Activated gamma-delta T cell treated with Interleukin-2 at 50 U/mL for 16 hours (primary cell): ENCODE measurements at places on chromosomes 7 and 10.

DNA sequence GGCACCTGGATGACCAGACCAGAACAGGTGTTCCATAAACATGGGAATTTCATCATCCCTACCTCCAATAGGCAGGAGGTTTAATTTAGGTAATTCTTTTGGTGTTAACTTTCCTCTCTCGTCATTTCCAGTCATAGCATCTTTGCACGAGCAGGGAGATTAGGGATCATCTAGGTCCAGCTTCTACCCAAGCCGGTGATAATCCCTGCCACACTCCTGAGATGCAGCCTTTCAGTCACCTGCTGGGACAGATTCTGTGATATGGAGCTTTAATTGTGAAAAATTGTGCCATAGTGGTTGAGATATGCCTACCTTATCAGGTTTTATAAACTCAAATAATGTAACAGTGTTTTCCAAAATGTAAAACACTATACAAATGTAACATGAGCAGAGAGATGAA is 191.8 kb upstream of the AOAH start:
- DNase-seq = no peak

GRCh38 chr7:27251652-27252590 is 9.3 kb downstream of the EVX1 start:
- no peak for DNase-seq

- DNase-seq = no peak
These were observed 104.8 kb downstream of the ITIH5 start for GRCh38 chr10:7561985-7562384.

DNA sequence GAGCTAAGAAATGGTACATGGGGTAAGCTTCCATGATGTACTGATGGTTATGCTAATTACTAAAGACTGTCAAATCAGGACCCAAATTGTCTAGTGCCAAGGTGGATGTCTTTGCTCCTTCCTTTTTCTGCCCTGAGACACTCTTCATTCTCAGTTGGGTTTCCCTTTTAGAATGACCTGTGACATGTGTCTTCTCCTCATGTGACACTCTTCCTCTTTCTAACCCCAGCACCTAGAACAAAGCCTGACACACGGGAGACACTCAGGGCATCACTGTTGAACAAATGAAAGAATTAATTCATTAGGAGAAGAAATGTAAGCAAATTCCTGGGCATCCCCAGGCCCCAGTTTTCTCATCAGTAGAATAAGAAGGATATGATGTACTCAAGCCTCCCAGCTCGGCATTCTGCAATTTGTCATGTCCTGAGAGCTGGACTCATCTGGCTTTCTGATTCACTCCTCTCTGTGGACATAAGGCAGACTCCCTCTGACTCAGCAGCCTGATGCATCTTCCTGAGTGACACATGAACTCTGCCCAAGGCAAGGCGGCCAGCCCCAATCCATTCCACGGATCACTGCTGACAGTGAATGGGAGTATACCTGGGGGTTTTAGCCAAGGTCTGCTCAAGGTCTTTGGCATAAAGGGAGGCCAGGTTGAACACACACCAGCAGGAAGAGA is 473.8 kb downstream of the KCNMA1 start:
- no peak for DNase-seq

- no peak for DNase-seq
These were observed 1.3 kb upstream of the CALCR start for GRCh38 chr7:93575555-93576399.

GRCh38 chr10:126944191-126944590 is 39.0 kb downstream of the DOCK1 start:
- no peak for DNase-seq

- no peak for DNase-seq
These were observed 208.8 kb downstream of the KCNMA1 start for GRCh38 chr10:77428691-77429395.

GRCh38 chr7:1530946-1531262 is 402 bp downstream of the MAFK start:
- no peak for DNase-seq

- no peak for DNase-seq
These were observed 43.4 kb downstream of the GLRX3 start for GRCh38 chr10:130179640-130180039.

GRCh38 chr10:77406764-77407430 is 230.7 kb downstream of the KCNMA1 start:
- DNase-seq = no peak

- DNase-seq = no peak
These were observed 285.6 kb downstream of the HGF start for GRCh38 chr7:81484261-81484660.

GRCh38 chr7:8724080-8724718 is 290.8 kb downstream of the NXPH1 start:
- no peak for DNase-seq

DNA sequence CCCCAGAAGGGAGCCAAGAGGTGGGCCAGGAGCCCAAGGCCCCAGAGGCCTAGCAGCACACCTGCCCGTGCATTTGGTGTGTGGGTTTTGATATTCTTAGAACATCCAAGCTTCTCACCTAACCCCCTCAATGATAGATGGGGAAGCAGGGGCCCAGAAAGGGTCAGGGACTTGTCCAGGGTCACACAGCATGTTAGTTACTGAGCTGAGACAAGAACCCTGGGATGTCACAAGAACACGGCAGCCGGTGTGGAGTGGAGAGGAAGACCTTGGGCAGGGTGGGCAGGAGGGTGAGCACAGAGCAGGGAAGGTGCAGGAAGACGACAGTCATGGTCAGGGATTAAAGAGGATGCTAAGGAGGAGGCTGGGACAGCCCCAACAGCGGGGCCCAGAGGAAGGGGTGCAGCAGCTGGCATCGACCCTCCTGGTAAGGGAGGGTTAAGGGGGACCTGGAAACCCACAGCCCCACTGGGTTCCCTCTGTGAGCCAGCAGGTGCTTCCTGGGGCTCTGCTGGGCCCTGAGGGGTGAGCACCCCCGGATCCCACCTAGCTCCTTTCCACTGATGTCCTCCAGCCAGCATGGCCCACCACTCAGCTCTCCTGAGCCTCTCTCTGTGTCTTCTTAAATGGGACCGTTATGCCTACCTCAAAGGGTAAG is 44.4 kb downstream of the UNC5B start:
- no peak for DNase-seq

- no peak for DNase-seq
These were observed 723.3 kb downstream of the GRID1 start for GRCh38 chr10:85643171-85643844.

GRCh38 chr7:123241809-123242208 is 42.0 kb upstream of the SLC13A1 start:
- no peak for DNase-seq

GRCh38 chr7:134890246-134891240 is 95.8 kb upstream of the AGBL3 start:
- DNase-seq = no peak
